Fibroblast of lung (primary cell): ENCODE measurements at places on chromosomes 7 and 10. TPM values are rescaled to one million over a fixed set of nuclear protein-coding genes. Genes with fewer than 3 reads are reported as not detected.

DNA sequence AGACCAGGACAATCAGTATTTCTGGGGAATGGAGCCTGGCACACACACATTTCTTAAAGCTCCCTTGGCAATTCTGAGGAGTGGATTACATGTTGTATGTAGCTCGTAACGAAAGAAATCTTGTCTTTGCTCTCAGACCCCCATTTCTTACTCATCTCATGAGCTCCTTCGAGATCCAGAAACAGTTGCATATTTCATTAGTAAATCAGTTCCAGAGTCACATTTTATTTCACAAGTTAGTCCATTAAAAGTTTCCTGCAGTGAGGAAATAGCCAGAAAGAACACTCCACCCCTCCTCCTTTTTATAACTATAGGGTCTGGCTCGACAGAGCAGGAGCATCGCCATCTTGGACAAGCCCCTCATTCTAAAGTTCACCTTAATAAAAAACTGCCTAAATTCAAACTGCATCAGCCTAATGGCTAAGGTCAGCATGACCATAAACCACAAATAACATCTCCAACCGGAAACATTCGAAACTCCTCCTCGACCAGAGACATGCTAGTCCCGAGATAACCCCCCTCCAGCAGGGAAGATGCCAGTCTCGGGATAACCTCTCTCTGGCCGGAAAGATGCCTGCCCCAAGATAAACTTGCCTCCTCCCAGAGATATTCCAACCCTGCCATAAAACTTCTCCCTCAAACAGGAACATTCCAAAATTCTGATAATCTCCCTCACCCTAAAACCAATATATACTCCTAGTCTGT is 7.4 kb downstream of the EGFR start:
- peaks cover 45% of the 10 kb centered on the region for H3K4me1 ChIP-seq

The CRTAC1 gene
- total RNA-seq: not detected in 2 replicates

- no peak overlapping the region for H3K4me3 ChIP-seq
- H3K27ac ChIP-seq: no peak overlapping the region
- no peaks in the 10 kb centered on the region for H3K27me3 ChIP-seq
- H3K4me1 ChIP-seq: peaks cover 3% of the 10 kb centered on the region
- H3K36me3 ChIP-seq: no peaks in the 10 kb centered on the region
These were observed 45.8 kb upstream of the TNS3 start for GRCh38 chr7:47627580-47628283.

- H3K36me3 ChIP-seq: no peaks in the 10 kb centered on the region
- peaks cover 4% of the 10 kb centered on the region for H3K4me1 ChIP-seq
- H3K27ac ChIP-seq: no peak overlapping the region
- H3K4me3 ChIP-seq: no peak overlapping the region
These were observed 45.2 kb downstream of the NSUN6 start for GRCh38 chr10:18606051-18606695.

GRCh38 chr7:128406314-128407232 is 3.2 kb downstream of the IMPDH1 start:
- H3K27ac ChIP-seq: no peak overlapping the region
- DNase-seq: no peak
- no peak overlapping the region for H3K4me3 ChIP-seq
- H3K4me1 ChIP-seq: peaks cover 7% of the 10 kb centered on the region
- peaks cover 4% of the 10 kb centered on the region for H3K36me3 ChIP-seq

DNA sequence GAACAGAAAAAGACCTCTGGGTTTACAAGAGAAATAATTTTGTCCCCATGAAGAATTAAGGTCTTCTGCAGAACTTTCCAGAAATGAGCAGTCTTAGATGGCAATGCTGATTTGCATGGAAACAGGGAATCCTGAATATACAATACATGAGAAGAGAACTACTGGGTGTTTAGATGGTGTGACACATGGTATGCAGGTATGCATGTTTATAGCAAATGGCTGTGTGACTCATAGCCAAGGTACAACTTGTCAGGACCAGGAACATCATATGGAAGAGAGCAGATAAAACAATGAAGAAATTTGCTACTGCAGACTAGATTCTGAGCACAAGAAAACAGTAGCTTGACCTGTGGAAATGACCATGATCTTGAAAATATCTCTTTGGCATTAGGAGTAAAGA is 907.8 kb downstream of the GATA3 start:
- no peaks in the 10 kb centered on the region for H3K36me3 ChIP-seq
- H3K27ac ChIP-seq: no peak overlapping the region
- no peaks in the 10 kb centered on the region for H3K27me3 ChIP-seq
- no peak overlapping the region for H3K4me3 ChIP-seq

- no peaks in the 10 kb centered on the region for H3K27me3 ChIP-seq
- DNase-seq: peak; percentile 14
- H3K27ac ChIP-seq: peak overlapping the region; percentile 33
- H3K36me3 ChIP-seq: no peaks in the 10 kb centered on the region
These were observed 46.5 kb downstream of the MCU start for GRCh38 chr10:72738486-72738885.

DNA sequence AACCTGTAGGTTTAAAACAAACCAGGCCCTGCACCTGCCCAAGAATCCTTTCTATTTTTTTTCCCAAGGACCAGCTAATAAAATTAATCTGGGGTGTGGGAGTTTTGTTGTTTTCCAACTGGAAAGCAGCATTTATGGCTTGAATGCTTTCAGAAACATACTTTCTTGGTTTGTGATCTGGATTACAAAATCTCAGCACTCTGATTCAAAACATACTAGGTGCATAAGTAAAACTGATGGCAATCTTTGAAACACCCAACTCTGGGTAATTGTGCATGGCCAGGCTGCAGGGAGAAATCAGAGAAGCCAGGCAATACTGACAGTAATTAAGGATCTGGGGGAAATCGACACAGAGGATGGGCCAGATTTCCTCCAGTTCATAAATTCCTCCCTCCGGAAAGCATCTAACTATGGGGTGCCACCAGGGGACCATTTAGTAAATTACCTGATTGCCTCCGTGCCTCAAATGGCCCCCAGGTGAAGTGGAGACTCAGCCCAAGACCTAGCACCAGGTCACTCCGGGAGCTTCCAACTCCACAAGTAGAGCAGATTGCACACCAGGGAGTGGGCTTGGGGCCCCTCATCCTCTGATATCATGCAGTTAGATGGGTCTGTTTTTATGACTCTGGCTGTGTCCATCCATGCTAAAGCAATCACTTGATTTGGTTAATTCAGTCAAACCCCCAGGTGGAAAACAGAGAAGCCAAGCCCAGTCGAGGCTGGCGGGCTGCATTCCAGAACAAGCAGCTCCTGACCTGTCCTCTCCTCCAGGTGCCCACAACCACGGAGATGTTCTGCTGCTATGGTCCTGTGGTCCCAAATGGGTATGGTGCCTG is 15.2 kb upstream of the C10orf53 start:
- H3K4me3 ChIP-seq: no peak overlapping the region
- no peaks in the 10 kb centered on the region for H3K36me3 ChIP-seq
- DNase-seq: no peak
- H3K27ac ChIP-seq: no peak overlapping the region
- H3K4me1 ChIP-seq: no peaks in the 10 kb centered on the region

GRCh38 chr7:116692401-116693308 is 20.7 kb downstream of the MET start:
- DNase-seq: peak; percentile 79
- H3K4me3 ChIP-seq: peak overlapping the region; percentile 13
- H3K36me3 ChIP-seq: no peaks in the 10 kb centered on the region
- no peaks in the 10 kb centered on the region for H3K27me3 ChIP-seq
- H3K27ac ChIP-seq: peak overlapping the region; percentile 20
- peaks cover 5% of the 10 kb centered on the region for H3K4me1 ChIP-seq

DNA sequence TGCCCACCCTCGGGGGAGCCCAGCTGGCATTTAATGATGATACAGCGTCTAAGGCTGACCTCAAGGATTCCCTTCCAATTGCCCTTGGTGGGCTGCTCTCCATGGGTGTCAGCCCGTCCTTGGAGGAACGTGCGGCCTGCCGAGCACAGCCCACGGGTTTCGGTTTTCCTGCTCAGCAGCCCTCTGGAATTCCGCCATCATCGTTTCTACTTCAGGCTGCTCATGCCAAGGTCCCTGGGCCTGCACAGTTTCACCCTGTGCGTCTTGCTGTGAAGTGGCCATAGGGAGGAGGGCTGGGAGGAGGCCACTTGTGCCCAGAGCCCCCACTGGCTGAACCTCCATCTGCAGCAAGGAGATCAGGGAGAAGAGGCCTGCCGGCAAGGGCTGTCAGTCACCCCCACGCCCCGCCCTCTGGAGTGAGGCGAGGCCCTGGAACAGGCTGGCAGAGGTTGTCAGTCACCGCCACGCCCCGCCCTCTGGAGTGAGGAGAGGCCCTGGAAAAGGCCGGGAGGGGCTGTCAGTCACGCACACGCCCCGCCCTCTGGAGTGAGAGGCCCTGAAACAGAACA is 82.8 kb downstream of the CHST15 start:
- no peaks in the 10 kb centered on the region for H3K4me1 ChIP-seq
- H3K4me3 ChIP-seq: no peak overlapping the region
- DNase-seq: no peak
- no peaks in the 10 kb centered on the region for H3K27me3 ChIP-seq
